ENCODE measurements at places on chromosomes 1 and 21.

GRCh38 chr1:39091845-39092645 lies 65.9 kb downstream of the NDUFS5 start:
- no peak overlapping the region for H3K27ac ChIP-seq
- H3K27me3 ChIP-seq = no peaks in the 10 kb centered on the region
- H3K4me3 ChIP-seq = no peak overlapping the region
- no peaks in the 10 kb centered on the region for H3K36me3 ChIP-seq
- peaks cover 18% of the 10 kb centered on the region for H3K4me1 ChIP-seq

DNA sequence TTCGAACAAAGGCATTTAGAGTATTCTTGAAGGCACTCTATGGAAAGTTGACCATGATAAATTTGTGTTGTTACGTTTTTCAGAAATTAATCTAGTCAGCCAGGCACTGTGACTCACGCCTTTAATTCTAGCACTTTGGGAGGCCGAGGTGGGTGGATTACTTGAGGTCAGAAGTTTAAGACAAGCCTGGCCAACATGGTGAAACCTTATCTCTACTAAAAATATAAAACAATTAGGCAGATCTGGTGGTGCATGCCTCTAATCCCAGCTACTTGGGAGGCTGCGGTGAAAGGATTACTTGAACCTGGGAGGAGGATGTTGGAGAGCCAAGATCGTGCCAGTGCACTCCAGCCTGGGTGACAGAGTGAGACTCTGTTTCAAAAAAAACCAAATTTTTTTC lies 130.6 kb upstream of the BRINP3 start:
- no peaks in the 10 kb centered on the region for H3K36me3 ChIP-seq
- H3K27ac ChIP-seq = no peak overlapping the region
- no peak for DNase-seq
- H3K4me1 ChIP-seq = no peaks in the 10 kb centered on the region

GRCh38 chr1:208782186-208782585 lies 538.0 kb upstream of the PLXNA2 start:
- DNase-seq = no peak
- H3K4me1 ChIP-seq = no peaks in the 10 kb centered on the region
- H3K4me3 ChIP-seq = no peak overlapping the region
- no peaks in the 10 kb centered on the region for H3K27me3 ChIP-seq
- no peaks in the 10 kb centered on the region for H3K36me3 ChIP-seq

GRCh38 chr21:35512346-35512745 lies 463.2 kb upstream of the RUNX1 start:
- DNase-seq = peak; percentile 56
- H3K4me3 ChIP-seq = no peak overlapping the region
- peaks cover 36% of the 10 kb centered on the region for H3K4me1 ChIP-seq
- no peaks in the 10 kb centered on the region for H3K27me3 ChIP-seq
- H3K27ac ChIP-seq = peak overlapping the region; percentile 85

GRCh38 chr21:41765973-41766882 lies 624 bp downstream of the RIPK4 start:
- H3K27me3 ChIP-seq = peaks cover 10% of the 10 kb centered on the region
- peak overlapping the region; percentile 64 for H3K4me3 ChIP-seq
- peaks cover 17% of the 10 kb centered on the region for H3K4me1 ChIP-seq
- H3K36me3 ChIP-seq = no peaks in the 10 kb centered on the region
- peak; percentile 37 for DNase-seq

GRCh38 chr1:94737124-94737998 lies 82.8 kb upstream of the SLC44A3 start:
- peak; percentile 55 for DNase-seq
- H3K27ac ChIP-seq = no peak overlapping the region
- no peak overlapping the region for H3K4me3 ChIP-seq
- no peaks in the 10 kb centered on the region for H3K36me3 ChIP-seq

- H3K27ac ChIP-seq = no peak overlapping the region
- H3K36me3 ChIP-seq = no peaks in the 10 kb centered on the region
- peaks cover 21% of the 10 kb centered on the region for H3K27me3 ChIP-seq
- no peak overlapping the region for H3K4me3 ChIP-seq
- H3K4me1 ChIP-seq = peaks cover 6% of the 10 kb centered on the region
- no peak for DNase-seq
These were observed 29.2 kb upstream of the PLCH2 start for GRCh38 chr1:2446861-2447260.

GRCh38 chr1:86381223-86381622 lies 14.9 kb downstream of the ODF2L start:
- 0 out of 2 replicates have a peak overlapping the region, but pooled peaks have one; percentile 8 for H3K27ac ChIP-seq
- DNase-seq = no peak
- H3K4me1 ChIP-seq = peaks cover 19% of the 10 kb centered on the region
- no peaks in the 10 kb centered on the region for H3K27me3 ChIP-seq
- no peak overlapping the region for H3K4me3 ChIP-seq

GRCh38 chr1:184643661-184644060 lies 111.0 kb downstream of the EDEM3 start:
- no peak for DNase-seq
- no peaks in the 10 kb centered on the region for H3K36me3 ChIP-seq
- no peaks in the 10 kb centered on the region for H3K4me1 ChIP-seq
- H3K27me3 ChIP-seq = peaks cover 17% of the 10 kb centered on the region

GRCh38 chr1:31241321-31241720 lies 1.6 kb upstream of the NKAIN1 start:
- H3K4me3 ChIP-seq = no peak overlapping the region
- H3K27ac ChIP-seq = no peak overlapping the region
- peaks cover 7% of the 10 kb centered on the region for H3K4me1 ChIP-seq

GRCh38 chr1:114302821-114303220 lies 149.2 kb upstream of the SYT6 start:
- H3K27me3 ChIP-seq = peaks cover 33% of the 10 kb centered on the region
- H3K27ac ChIP-seq = no peak overlapping the region
- no peak overlapping the region for H3K4me3 ChIP-seq

GRCh38 chr1:25026730-25027450 lies 96.8 kb upstream of the RUNX3 start:
- H3K36me3 ChIP-seq = no peaks in the 10 kb centered on the region
- H3K4me1 ChIP-seq = peaks cover 4% of the 10 kb centered on the region
- H3K27me3 ChIP-seq = peaks cover 11% of the 10 kb centered on the region
- no peak for DNase-seq

DNA sequence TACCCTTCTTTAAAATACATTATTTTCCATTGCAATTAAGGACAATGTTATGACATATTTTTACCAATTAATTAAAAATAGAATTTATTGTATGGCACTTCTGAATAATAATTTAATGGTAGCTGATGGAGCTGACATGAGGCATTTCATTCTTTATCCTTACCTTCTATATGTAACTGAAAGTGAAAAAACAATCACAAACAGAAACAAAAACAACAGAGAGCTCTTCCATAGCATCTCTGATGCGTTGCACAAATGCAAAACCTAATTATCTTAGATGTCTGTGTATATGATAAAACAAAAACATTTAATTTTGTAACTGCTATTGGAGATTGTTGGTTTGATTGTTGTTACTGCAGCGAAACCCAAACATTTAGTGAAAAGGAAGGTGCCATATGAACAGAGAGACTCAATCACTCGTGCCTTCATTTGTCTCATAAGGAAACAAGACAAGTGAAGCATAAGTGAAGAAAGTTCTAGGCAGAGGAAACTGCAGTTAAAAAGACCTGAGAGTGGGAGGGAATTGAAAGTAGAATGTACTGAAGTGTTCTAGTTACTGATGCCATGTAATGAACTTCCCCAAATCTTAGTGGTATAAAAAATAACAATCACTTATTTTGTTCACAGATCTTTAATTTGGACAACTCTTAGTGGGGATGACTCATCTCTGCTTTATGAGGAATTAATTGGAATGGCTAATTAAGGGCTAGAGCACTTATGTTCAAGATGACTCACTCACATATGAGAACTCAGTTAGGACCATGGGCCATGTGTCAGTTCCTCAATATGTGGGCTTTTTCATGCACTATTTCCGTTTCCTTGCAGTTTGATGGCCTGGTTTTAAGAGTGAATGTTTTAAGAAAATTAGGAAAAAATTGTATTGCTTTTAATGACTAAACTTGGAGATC lies 245.0 kb upstream of the OLFM3 start:
- H3K4me3 ChIP-seq = no peak overlapping the region
- H3K36me3 ChIP-seq = no peaks in the 10 kb centered on the region
- H3K27ac ChIP-seq = no peak overlapping the region

GRCh38 chr1:78722947-78723346 lies 73.3 kb downstream of the IFI44 start:
- peak overlapping the region; percentile 57 for H3K27ac ChIP-seq
- no peak overlapping the region for H3K4me3 ChIP-seq
- H3K36me3 ChIP-seq = no peaks in the 10 kb centered on the region
- no peaks in the 10 kb centered on the region for H3K27me3 ChIP-seq

GRCh38 chr1:161166669-161167548 lies 683 bp downstream of the PPOX start:
- H3K27ac ChIP-seq = peak overlapping the region; percentile 99
- peaks cover 10% of the 10 kb centered on the region for H3K4me1 ChIP-seq
- H3K4me3 ChIP-seq = peak overlapping the region; percentile 79
- no peaks in the 10 kb centered on the region for H3K27me3 ChIP-seq

- H3K27ac ChIP-seq = peak overlapping the region; percentile 48
- no peaks in the 10 kb centered on the region for H3K36me3 ChIP-seq
- H3K4me3 ChIP-seq = no peak overlapping the region
- peaks cover 21% of the 10 kb centered on the region for H3K4me1 ChIP-seq
- peak; percentile 90 for DNase-seq
- H3K27me3 ChIP-seq = no peaks in the 10 kb centered on the region
These were observed 176.5 kb downstream of the HIVEP3 start for GRCh38 chr1:41742219-41742618.

- H3K27ac ChIP-seq = peak within 1 kb of the TSS; percentile 90
- no peaks in the 10 kb centered on the region for H3K27me3 ChIP-seq
- peaks cover 5% of the 10 kb centered on the region for H3K36me3 ChIP-seq
- peak within 1 kb of the TSS; percentile 82 for H3K4me3 ChIP-seq
These were observed at the start of gene ZFP69B for GRCh38 chr1:40449684-40450494. ZFP69B (plus strand) TSS chr1:40450476; CDS start chr1:40450962, 486 bp downstream.

- no peaks in the 10 kb centered on the region for H3K36me3 ChIP-seq
- H3K4me1 ChIP-seq = peaks cover 22% of the 10 kb centered on the region
- H3K27me3 ChIP-seq = no peaks in the 10 kb centered on the region
- peak overlapping the region; percentile 92 for H3K4me3 ChIP-seq
These were observed 200.3 kb upstream of the SGIP1 start for GRCh38 chr1:66333466-66334199.

- H3K27me3 ChIP-seq = no peaks in the 10 kb centered on the region
- H3K4me1 ChIP-seq = no peaks in the 10 kb centered on the region
- H3K27ac ChIP-seq = no peak overlapping the region
- no peaks in the 10 kb centered on the region for H3K36me3 ChIP-seq
- no peak overlapping the region for H3K4me3 ChIP-seq
These were observed 507.2 kb upstream of the PBX1 start for GRCh38 chr1:164051782-164052181.

DNA sequence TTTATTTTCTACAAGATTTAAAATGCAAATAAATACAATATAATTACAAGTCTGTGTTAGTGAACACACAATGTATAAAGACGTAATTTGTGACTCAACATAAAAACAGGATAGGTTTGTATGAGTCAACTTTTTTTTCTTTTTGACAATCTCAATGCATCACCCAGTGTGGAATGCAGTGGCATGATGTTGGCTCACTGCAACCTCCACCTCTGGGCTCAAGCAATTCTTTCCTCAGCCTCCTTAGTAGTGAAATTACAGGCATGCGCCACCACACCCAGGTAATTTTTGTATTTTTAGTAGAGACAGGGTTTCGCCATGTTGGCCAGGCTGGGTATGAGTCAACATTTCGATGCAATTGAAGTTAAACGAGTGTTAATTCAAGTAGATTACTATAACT lies 5.9 kb upstream of the SPRR2E start:
- DNase-seq = peak; percentile 73
- no peaks in the 10 kb centered on the region for H3K27me3 ChIP-seq

- no peak overlapping the region for H3K27ac ChIP-seq
- no peak overlapping the region for H3K4me3 ChIP-seq
- DNase-seq = no peak
- H3K27me3 ChIP-seq = peaks cover 46% of the 10 kb centered on the region
- no peaks in the 10 kb centered on the region for H3K4me1 ChIP-seq
These were observed 9.2 kb downstream of the IL12RB2 start for GRCh38 chr1:67316918-67317317.

DNA sequence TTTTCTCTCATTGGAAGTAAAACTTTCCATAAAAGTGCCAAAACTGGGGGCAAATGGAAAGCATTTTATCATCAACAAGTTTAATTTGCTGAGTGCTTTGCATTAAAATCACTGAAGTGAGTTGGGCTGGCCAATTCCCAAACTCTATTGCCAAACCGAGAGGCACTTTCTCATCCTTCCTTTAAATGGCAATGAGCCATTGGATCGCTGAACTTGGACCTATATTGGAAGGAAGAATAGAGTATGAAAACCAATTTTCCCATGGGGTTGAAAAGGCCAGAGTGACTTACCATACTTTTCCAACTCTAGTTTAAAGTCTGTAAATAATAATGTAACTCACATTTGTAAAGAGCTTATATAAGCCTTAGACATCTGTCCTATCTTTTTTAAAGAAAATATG lies 189.1 kb upstream of the C1orf87 start:
- no peak overlapping the region for H3K27ac ChIP-seq
- peaks cover 15% of the 10 kb centered on the region for H3K4me1 ChIP-seq
- no peaks in the 10 kb centered on the region for H3K36me3 ChIP-seq

DNA sequence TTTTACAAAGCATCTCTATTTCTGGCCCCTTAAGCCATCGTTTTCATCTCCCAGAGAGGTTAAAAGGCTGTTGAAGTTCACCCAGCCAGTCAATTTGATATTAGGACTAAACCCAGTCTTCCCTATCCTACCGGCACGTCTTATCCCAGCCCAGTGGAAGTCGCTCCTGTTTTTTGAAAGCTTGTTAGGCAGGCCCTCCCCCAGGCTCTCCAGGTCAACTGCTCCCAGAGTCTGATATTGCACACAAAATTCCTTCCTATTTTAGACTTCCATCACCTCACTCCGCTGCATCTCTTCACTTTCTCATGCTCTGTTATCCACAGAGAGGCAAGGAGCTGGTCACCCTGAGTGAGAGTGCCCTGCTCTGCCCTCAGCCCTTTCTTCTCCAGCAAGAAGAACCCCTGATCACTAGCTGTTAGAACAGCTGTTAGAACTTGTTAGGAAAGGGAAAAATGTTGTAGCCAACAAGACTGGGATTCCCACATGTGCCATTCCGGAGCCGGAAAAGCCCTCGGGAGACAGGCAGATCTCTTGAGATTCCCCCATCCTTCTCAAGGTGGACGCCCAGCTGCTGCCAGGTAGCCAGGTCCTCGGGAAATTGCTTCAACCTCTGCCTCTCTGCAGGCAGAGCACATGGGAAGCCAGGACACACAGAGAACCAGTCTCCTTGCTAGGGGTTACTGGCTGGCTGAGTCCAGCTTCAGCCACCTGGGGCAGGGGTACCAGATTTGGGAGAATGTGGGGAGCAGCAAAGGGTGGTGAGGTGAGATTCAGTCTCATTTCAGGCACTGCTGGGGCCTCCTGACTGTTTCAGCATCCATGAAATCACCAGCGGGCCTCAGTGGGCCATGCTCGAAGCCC lies 25.7 kb downstream of the PLXNA2 start:
- no peak overlapping the region for H3K27ac ChIP-seq
- no peak for DNase-seq
- peaks cover 59% of the 10 kb centered on the region for H3K4me1 ChIP-seq
- no peaks in the 10 kb centered on the region for H3K36me3 ChIP-seq
